ENCODE measurements at places on chromosomes 3 and 15.

- no peak for DNase-seq
These were observed at the start of gene TTC23 for GRCh38 chr15:99249270-99249841. Gene TTC23, minus strand, starts transcription at chr15:99249581. Its CDS starts 20,869 bp downstream, at chr15:99228712.

DNA sequence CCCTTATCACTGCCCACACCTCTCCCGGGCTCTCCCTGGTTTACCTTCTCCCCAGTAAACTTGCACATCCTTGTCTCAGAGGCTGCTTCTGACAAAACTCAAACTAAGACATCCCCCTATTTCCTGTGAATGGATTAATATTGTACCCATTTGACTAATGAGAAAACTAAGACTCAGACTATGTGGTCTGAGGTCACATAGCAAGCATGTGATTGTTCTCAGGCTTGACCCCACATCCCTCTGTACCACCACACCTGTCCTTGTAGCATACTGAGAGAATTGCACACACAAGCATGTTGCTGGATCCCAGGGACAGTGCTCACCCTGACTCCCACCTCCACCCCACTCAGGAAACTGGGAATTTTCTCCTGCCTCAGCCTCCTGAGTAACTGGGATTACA, 90.7 kb upstream of the HES1 start:
- no peak for DNase-seq

GRCh38 chr3:196524527-196524926, 9.4 kb upstream of the SMCO1 start:
- DNase-seq = no peak

- no peak for DNase-seq
These were observed 87.3 kb upstream of the ROPN1 start for GRCh38 chr3:124078953-124079911.

GRCh38 chr3:66480666-66481065, 20.2 kb downstream of the LRIG1 start:
- DNase-seq = no peak

DNA sequence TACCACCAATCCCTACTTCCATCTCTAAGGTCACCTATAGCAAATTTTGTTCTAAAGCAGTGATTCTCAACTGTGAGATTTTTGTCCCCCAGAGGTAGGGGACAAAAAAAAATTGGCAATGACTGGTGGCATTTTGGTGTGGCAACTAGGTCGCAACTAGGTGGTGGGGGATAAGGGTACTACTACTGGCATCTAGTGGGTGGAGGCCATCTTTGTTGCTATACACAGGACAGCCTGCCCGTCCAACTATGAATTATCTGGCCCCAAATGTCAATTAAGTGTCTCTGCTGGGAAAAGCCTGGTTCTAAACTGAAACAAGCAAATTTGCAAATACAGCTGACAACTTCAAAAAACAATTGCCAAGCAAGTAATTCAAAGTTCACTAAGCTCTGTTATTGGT, 1.4 kb downstream of the MTMR10 start:
- no peak for DNase-seq

DNA sequence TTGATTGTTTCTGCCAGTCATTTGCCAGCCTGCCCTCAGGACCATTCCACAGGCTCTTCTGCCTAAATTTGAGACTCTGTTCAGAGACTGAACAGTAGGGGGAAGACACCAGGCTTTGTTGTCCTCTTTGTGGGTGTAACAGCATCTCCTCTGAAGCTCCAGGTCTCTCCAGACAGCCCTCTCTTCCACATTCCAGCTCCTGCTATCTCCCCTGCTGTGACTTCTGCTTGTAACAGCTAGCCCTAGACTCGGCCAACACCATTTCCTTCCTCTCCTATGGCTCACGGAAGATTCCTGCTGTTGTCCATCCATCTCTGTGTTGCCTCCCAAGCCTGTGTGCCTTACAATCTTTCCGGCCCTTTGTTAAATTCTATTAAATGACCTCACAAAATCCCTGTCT, 40.2 kb downstream of the SUCLG2 start:
- DNase-seq = no peak

DNA sequence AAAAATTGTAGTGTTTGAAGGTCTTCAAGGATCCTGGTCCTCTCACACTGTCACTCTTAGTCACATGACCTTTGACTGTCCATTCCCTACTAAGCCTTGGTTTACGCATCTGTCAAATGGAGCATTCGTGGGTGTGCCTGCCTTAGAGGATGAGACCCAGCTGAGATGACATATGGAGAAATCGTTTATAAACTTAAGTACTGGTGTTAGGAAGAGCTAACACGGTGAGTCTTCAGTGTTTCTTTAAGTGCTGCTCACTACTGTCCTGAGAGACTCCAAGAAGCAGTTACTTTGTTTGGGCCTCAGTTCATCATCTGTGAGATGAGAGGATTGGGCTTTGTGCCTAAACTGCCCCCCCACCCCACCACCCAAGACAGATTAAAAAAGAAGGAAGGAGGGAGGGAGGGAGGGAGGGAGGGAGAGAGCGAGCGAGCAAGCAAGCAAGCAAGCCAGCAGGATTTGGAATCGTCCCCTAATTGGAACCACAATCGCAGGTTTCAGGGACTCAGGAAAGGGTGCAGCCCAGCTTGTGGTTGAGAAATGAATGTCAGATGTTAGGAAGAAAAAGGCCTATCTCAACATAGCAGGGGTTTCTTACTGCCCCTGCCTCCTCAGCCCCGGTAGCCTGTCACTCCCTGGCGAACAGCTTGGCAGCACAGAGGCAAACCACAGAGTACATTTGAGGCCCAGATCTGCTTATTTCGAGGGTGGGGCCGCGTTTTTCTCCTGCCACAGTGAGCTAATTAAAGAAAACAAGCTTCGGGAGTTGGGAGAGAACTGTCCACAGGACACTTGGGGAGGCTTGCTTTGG, 32.7 kb downstream of the SMAD3 start:
- DNase-seq = no peak

DNA sequence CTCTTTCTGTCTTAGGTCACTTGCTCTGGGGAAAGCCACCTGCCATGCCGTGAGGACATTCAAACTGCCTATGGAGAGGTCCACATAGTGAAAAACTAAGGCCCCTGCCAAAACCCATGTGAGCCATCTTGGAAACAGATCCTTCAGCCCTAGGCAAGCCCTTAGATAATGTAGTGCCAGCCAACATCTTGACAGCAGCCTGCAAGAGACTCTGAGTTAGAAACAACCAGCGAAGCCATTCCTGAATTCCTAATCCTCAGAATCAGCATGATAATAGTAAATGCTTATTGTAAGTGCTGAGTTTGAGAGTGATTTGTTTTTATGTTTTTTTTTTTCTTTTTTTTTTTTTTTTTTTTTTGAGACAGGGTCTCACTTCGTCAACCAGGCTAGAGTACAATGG, 40.6 kb downstream of the LEO1 start:
- no peak for DNase-seq

DNA sequence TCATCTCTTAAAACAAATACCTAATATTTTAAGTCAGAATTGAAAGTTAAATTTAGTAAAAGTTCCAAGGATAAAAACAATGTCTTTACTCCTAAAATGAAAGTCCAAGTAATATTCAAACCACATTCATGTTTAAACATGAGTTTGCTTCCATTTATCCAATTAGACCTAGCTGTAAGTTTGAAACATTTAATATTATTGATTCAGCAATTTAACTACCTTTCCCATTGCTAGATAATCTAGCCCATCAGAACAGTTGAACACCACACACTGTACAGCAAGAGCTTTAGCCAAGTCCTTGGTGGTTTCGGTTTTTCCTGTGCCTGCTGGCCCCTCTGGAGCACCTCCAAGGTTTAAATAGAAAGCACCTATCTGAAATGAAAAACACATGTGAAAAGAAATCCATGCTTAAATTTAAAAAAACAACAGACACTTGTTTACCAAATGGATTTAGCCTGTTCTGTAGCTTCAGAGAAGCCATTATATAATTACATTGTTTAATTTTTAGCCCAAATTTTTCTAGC, 97.8 kb downstream of the DNAH12 start:
- DNase-seq = no peak

GRCh38 chr3:48750856-48751255, 33.8 kb upstream of the IP6K2 start:
- no peak for DNase-seq

Measured in activated CD8-positive, alpha-beta memory T cell treated with anti-CD3 and anti-CD28 coated beads for 4 hours (primary cell).